ENCODE measurements at places on chromosomes 7 and 10.
A peak's percentile ranks its signal among the peaks of the same experiment; 100 is the strongest.

GRCh38 chr10:132444877-132445351, 47.9 kb downstream of the PWWP2B start:
- no peak for DNase-seq

- DNase-seq = no peak
Measured at GRCh38 chr10:126618466-126618865, 52.0 kb downstream of the C10orf90 start.

- DNase-seq = no peak
Measured at GRCh38 chr7:135188298-135188984, 17.9 kb upstream of the CYREN start.

GRCh38 chr7:47812429-47813136, 135.7 kb downstream of the PKD1L1 start:
- DNase-seq = no peak

- DNase-seq = peak; percentile 70
Measured at GRCh38 chr10:73262105-73262730, 9.8 kb upstream of the MRPS16 start.

- DNase-seq = no peak
Measured at GRCh38 chr10:86700851-86701617, 32.7 kb downstream of the LDB3 start.

- DNase-seq = no peak
Measured at GRCh38 chr7:76106893-76107292, 59.0 kb downstream of the MDH2 start.

DNA sequence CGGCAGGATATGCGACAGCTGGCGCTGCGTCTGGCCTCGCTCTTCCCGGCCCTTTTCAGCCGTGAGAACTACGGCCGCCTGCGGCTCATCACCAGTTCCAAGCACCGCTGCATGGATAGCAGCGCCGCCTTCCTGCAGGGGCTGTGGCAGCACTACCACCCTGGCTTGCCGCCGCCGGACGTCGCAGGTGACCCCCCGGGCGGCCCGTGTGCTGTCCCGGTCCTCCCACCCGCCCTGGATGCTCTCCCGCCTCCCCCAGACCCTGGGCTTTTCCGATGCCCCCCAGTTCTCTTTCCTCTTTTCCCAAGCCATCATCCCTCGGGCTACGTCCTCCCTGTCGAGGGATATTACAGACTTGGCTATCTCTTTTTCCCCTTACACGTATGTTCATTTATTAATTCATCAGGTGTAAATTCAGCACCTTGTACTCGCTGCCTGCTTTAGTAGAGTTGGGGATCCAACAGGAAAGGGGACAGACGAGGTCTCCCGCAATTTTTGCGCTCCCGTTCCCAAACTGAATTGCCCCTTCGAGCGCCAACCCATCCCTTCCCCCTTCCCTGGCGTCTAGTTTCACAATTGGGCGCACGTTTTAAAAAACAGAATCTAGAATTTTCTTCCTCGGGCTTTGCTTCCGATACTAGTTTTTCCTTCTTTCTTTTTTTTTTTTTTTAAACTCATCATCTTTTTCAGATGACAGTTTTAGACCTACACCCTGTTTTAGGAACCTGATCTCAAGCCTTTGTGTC, 846 bp downstream of the MINPP1 start:
- peak; percentile 51 for DNase-seq

DNA sequence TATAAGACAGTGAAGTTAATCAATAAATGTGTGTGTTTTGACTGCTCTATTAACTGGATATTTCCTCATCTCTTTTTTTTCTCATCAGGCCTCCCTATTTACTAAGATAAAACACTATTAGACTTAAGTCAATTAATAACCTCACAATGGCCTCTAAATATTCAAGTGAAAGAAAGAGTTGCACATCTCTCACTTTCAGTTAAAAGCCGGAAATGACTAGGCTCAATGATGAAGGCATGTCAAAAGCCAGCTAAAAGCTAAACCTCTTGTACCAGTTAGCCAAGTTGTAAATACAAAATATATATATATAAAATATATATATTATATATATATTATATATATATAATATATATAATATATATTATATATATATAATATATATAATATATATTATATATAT, 127.0 kb upstream of the MEOX2 start:
- no peak for DNase-seq

- no peak for DNase-seq
Measured at GRCh38 chr7:110921595-110922151, 169.3 kb upstream of the LRRN3 start.

DNA sequence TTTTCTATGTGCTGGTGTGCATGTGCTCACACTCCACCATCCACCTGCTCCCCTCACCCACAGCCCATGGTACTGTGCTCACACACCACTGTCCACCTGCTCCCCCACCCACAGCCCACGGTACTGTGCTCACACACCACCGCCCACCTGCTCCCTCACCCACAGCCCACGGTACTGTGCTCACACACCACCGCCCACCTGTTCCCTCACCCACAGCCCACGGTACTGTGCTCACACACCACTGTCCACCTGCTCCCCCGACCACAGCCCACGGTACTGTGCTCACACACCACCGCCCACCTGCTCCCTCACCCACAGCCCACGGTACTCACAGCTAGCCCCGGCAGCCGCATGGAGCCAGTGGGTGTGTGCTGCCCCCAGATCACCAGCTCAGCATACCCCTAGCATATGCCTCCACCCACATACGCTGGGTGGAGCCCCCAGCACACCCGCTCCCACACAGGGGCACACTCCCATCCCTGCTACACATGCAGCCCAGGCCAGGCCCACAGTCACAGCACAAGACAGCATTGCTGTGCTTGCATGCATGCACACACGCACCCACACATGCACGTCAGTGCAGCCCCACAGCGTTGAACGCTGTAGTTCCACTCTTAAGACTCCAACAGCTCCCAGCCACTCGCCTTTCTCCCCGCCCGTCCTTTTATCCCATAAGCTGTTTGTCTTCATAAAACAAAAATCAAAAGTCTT, 62.0 kb downstream of the PAX2 start:
- DNase-seq = no peak

- DNase-seq = no peak
Measured at GRCh38 chr7:42161719-42162118, 75.3 kb downstream of the GLI3 start.

- no peak for DNase-seq
Measured at GRCh38 chr10:28564905-28565304, 32.0 kb downstream of the WAC start.

DNA sequence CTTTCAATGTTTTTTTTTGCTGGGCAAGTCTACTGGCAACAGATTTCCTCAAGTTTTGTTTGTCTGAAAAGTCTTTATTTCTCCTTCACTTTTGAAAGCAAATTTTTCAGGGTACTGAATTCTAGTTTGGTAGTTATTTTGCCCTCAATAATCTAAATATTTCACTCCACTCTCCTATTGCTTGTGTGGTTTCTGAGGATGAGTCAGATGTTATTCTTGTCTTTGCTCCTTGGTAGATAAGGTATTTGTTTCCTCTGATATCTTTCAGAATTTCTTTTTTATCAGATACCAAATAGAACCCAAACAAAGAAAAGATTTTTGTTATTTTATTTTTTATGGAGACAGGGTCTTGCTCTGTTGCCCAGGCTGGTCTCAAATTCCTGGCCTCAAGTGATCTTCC, 99.2 kb upstream of the MALRD1 start:
- no peak for DNase-seq

GRCh38 chr7:82268632-82269031, 174.9 kb downstream of the CACNA2D1 start:
- no peak for DNase-seq

DNA sequence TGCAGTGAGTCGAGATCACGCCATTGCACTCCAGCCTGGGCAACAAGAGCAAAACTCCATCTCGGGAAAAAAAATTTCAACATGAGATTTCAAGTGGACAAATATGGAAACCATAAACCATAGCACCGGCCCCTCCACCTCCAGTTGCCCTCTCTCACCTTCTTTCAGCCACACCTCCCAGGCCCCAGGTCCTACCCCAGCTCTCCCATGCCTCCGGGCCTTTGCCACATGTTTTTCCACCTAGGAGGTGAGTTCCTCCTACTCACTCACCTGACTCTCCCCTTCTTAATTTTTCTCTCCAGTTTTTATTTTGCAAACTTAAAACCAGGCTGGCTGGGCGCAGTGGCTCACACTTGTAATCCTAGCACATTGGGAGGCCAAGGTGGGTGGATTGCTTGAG, 13.7 kb upstream of the CLDN4 start:
- DNase-seq = no peak

GRCh38 chr7:84823530-84823929, 363.3 kb downstream of the SEMA3D start:
- no peak for DNase-seq

DNA sequence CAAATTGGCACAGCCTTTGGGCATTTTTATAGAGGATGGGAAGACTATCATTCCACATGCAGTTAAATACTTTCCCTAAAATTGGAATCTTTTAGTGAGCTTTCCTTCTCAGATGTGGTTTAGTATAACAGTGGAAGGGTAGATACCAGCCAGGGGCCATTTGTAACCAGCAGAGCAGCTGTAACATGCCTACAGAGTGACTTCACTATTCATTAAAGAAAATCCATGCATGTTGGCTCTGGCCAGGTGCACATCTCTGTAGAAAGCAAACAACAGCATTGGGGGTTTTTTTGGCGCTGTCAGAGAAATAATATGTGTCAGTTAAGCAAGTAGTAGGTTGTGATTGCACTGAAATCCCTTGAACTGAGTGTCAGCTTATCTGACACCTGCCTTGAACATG, 115.6 kb downstream of the LHFPL3 start:
- DNase-seq = no peak

- DNase-seq = no peak
Measured at GRCh38 chr7:49773936-49774458, 559 bp downstream of the VWC2 start.

DNA sequence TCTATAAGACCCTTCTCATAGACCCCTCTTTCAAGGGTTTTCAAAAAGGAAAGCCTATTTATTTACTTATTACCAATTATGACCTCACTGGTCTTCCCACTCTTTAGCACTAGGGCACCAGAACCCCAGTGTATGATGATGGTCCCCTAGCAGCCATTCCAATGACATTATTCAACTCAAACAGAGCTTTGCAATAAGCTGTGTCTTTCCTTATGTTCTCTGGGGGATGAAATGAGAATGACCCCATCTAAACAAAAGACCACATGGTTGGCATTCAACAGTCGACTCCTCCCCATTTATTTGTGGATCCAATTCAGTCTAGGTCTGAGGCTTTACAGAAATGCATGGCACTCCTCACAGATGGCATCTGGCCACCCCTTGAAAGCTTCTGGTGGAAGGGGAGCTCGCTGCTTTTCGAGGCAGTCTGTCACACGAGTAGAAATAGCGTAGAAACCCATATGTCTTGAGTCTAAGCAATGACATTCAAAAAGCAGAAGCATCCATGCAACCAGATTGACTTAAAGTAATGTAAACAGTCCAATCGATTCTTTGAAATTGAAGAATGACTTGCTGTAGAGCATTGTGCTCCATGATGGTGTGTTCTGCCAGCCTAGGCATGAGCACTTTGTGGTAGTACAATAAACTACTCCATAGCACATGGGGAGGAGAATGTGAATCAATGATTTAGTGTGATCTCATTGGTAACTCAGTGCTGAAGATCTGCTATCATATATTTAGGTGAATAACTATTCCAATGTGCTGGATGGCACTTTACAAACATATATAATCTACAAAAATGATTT, 29.8 kb downstream of the NRP1 start:
- no peak for DNase-seq

GRCh38 chr7:140196361-140197217, 19.8 kb upstream of the KDM7A start:
- no peak for DNase-seq

GRCh38 chr7:44293561-44294324, 31.7 kb downstream of the CAMK2B start:
- DNase-seq = no peak

- no peak for DNase-seq
Measured at GRCh38 chr7:55504093-55504859, 68.0 kb downstream of the VOPP1 start.

DNA sequence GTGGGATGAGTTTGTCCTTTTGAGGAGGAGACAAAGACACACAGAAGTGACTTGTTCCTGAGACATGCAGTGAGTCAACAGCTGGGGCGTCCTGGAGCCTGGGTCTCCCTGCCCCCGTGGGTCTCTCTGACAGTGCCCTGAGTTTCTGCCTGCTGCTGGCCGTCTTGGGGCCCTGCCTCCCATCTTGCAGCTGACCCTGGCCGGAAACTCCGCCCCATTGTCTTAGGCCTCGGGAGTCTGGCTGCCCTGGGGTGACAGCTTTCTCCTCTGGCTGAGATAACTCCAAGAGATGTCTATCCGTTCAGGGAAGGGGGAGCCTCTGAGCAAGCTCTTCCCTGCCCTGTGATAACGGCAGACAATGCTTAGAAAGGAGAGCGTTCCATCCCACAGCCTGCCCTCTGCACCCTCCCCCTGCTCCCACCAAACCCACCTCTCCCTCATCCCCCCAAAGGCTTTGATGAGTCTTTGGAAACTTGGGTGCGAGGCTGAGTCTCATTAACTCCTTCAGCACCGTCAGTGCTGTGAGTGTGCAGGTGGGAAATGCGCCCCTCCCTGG, 69.5 kb upstream of the PODXL start:
- DNase-seq = no peak

DNA sequence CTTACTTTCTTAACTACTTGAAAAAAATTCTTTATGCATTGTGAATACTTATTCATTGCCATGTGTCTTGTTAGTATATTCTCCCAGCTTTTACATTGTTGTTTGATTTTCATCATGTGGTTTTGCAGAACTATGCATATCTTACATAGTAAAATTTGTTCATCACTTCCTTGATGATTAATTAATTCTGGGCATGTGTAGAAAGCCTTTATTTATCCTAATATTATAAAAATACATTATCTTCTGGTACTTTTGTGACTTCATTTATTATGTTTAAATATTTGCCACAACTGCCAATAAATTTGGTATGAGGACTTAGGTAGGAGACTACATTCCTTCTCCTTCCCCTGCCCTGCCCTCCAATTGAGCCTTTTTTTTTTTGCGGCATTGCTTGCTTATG, 166.0 kb upstream of the ZNF32 start:
- no peak for DNase-seq

- DNase-seq = no peak
Measured at GRCh38 chr7:29375641-29376562, 181.3 kb downstream of the CHN2 start.

DNA sequence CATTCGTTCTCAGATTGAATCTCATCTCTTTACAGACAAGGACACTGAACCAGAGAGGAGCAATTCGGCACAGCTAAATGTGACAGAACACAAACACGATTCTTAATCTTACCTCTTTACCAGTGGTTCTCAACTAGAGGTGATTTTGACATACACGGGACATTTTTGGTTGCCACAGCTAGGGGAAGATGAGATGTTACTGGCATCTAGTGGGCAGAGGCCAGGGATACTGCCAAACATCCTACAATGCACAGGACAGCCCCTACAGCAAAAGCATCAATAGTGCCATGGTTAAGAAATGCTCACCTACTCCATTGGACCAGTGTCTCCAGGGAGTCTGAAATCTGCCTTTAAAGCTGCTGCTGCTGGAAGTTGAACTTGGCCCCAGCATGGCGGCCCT, 27.3 kb downstream of the PDE1C start:
- DNase-seq = no peak

DNA sequence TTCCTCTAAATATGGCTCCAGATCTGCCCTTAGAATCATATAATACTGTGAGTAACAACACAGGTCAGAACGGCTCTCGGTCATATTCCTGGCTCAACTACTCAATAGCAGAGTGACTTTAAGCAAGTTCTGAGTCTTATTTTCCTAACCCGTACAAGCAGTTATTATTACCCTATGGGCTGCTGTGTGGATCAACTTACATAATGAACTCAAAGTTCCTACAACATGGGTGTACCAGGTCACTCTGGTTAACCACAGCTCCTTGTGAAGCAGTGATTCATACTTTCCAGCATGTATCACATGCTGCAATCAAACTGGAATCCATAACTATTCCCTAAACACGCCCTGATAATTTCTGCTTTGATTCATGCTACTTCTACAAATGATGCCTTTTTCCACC, 107.3 kb downstream of the LRRN3 start:
- DNase-seq = peak; percentile 25

All from K562 (cell line).